ENCODE measurements at places on chromosomes 7 and 10.

- no peak for DNase-seq
Measured at GRCh38 chr10:86389441-86390193, 23.0 kb upstream of the GRID1 start.

DNA sequence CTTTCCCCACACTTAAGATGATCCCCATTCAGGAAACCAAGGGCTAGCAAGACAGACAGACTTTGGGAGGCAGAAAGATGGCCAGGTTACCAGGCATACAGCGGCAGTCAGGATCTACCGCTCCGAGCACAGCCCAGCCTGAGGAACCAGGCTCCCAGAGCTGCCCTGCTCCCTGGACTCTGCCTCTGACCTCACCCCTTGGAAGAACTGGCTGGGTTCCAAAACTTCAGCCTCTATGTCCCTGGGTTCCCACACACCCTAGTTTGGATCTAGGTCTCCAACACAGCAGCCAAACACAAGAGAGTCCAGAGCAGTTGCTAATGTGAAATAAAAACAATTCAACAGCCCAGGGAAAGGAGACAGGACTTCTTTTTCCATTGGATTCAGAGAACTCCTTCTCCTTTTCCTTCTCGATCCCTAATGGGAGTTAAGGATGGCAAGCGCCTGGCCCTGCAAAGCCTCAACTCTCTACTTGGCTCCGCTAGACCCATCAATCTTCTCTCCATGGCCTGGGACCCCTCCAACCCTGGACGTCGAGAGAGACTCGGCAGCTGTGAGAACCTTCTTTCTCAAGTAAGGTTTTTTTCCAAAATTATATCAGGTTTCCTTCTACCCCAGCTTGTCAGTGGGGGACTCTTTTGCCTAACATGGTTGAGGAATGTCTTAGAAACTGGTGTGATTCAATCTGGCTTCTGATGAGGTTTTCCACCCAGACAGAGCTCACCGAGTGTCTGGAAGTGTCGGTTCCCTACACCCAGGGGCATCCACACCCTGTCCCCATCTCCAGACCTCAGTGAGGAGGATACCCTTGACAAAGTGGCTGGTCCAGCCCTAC is 219.6 kb downstream of the KCNMA1 start:
- no peak for DNase-seq

- DNase-seq = peak; percentile 93
Measured at GRCh38 chr7:129530795-129531391, 28.6 kb downstream of the SMKR1 start.

GRCh38 chr10:59904426-59905065 is 1.8 kb downstream of the CCDC6 start:
- DNase-seq = no peak

DNA sequence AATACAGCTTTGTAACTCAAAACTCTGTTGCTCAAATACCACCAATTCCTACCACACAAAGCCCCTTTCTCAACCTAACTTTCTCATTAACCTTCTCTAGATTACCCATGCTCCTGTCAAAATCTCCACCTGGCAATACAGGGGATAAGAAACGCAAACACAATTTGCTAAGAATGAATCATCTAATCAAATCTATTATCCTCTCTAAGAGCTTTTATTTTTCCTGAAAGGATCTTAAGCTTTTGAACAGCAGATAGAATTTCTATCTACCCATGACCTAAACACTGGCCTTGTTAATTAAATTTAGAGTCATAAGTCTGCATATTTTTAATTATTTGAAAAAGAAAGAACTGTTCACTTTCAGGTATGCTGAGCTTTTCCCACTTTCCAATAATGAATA is 98.3 kb downstream of the HBP1 start:
- no peak for DNase-seq

GRCh38 chr7:64625114-64626082 is 40.5 kb upstream of the ZNF107 start:
- DNase-seq = no peak

DNA sequence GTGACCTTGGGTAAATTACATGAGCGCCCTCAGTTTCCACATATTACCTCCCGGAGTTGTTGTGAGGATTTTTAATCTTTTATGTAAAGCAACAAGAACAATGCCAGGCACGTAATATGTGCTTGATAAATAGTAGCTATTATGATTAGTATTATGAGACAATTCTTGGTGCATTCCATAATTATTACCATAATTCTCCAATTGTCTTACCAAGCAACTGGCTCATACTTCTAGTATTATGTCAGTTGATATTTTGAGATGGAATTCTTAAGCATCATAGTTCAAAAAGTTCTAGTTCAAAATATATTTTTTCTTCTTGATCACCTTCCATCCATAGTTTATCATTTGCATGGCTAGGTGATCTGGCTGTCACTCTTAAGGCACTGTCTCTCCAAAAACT is 259.0 kb downstream of the BBS9 start:
- DNase-seq = no peak

DNA sequence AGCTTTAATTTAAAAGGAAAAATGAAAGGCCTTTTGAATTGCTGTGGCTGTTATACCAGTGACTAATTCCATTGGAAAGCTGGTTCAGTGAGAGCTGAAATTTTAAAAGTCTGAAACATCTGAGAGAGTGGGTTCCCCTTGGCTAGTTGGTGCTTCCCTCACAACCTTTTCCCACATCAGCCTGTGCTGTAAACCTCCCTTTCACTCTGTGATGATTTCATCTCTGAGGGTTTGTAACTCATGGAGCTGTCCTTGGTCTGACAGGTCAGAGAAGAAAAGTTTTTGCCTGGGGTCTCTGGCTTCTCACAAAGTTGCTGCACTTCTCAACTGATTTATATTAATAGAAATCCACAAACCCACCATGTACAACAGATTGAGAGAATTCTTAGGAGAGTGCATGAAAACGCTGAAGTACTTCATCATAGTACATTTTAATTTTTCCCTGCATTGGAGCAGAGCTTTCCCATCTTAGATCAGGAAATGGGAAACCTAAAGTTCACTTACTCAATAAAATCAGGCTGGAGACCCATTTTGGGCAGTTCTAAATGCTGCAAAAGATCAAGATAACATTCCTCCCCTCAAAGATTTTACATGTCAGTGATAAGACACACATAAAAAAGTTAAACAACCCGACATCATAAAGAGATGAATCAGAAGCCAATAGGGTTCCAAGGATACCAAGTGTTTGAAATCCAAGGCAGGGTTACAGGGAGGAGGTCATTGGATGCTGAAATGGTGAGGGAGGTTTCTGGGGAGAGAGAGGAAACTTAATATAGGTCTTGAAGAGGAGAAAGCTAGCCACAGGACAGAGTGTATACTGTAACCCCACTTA is 157.0 kb upstream of the MKLN1 start:
- DNase-seq = no peak

DNA sequence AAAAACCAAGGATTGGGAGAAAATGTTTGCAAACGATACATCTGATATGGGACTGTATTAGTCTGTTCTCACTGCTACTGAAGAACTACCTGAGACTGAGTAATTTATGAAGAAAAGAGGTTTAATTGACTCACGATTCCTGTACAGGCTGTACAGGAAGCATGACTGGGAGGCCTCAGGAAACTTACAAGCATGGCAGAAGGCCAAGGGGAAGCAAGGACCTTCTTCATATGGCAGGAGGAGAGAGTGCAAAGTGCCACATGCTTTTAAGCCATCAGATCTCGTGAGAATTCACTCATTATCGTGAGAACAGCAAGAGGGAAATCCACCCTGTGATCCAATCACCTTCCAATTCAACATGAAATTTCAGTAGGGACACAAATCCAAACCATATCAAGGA is 11.0 kb downstream of the ZNF713 start:
- no peak for DNase-seq

- no peak for DNase-seq
Measured at GRCh38 chr10:83935911-83936310, 203.4 kb upstream of the GHITM start.

DNA sequence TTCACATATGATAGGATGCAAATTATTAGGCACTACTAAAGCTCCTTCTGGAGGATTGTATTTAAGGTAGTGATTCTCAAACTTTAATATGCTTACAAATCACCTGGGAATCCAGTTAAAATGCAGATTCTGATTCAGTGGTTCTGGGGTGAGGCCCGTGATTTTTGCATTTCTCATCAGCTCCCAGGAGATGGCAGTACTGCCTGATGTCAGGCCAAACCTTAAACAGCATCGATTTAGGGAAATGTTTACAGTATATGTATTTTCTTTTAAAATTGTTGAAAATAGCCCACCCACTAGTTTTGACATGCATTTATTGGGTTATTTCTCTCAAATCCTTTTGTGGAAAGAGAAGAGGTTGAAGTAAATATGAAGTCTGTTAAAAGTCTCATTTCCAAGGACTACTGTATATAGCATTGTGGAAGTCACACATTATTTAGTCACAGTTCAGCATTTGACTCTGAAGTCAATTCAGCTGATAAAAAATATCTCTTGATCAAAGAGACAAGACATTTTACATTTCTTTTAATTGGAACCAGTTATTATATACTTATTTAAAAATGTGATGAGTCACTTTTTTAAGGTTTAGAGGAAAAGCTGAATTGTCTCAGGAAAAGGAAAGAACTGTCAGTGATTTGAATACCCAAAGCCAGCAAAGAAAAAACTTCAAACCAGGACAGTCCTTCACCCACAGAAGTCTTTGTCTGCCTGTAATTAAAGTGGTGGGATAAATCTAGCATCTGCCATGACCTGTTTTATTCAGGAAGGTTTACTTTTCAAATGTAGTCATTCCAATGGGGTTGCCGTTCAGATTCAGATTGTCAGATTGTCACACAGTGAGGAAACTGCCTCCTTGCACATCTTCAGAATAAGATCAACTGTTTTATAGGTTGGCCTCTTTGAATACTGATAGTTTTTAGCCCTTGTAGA is 21.1 kb upstream of the HBP1 start:
- no peak for DNase-seq

- DNase-seq = no peak
Measured at GRCh38 chr10:125627646-125628045, 55.3 kb downstream of the TEX36 start.

GRCh38 chr7:82805527-82805960 is 357.1 kb downstream of the PCLO start:
- peak; percentile 66 for DNase-seq

DNA sequence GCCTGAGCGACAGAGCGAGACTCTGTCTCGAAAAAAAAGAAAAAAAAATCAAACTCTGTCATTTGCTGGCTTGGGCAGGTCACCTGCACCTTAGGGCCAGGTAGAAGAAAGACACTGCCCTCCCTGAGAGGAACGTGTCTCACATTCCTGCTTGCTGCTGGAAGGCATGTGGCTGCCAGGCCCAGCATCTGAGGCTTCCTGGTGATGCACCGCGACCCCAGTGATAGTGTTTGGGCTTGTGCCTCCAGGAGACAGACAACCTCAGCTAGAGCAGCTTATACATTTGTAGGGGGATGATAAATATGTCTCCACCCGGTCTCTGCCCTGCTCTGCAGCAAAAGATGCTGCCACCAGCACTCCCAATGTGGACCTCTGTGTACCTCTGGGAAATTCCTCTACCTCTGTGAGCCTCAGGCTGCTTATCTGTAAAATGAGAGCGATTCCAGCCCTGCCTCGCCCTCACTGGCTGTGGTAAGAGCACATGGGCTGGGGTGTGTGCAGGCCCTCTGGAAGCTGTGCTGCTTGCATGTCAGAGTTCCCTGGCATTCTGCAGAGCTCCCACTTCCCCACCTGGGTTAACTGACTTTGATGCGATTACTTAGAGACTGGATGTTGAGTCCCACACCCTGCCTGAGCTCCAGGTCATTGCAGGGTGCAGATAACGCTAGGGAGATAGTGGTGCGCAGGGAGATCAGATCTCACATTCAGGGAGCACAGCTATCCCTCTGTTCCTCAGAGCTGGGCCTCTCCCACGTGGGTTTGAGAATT is 19.9 kb downstream of the SLC29A3 start:
- no peak for DNase-seq

DNA sequence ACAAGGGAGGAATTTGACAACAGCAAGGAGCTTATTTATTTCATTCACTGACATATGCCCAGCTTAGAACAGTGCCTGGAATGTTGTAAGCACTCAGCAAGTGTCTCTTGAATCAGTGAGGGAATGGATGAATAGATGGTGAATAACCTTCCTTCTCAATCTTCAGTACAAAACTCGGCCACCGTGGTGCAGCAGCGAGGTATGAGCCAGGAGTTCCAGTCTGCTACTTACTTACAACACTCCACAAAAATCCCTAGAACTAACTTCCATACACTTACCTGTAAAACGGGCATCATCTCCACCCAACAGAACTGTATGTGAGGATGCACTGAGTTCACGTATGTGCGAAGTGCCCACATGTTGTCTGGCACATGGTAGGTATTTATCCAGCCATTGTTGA is 237.4 kb downstream of the WDR11 start:
- no peak for DNase-seq

DNA sequence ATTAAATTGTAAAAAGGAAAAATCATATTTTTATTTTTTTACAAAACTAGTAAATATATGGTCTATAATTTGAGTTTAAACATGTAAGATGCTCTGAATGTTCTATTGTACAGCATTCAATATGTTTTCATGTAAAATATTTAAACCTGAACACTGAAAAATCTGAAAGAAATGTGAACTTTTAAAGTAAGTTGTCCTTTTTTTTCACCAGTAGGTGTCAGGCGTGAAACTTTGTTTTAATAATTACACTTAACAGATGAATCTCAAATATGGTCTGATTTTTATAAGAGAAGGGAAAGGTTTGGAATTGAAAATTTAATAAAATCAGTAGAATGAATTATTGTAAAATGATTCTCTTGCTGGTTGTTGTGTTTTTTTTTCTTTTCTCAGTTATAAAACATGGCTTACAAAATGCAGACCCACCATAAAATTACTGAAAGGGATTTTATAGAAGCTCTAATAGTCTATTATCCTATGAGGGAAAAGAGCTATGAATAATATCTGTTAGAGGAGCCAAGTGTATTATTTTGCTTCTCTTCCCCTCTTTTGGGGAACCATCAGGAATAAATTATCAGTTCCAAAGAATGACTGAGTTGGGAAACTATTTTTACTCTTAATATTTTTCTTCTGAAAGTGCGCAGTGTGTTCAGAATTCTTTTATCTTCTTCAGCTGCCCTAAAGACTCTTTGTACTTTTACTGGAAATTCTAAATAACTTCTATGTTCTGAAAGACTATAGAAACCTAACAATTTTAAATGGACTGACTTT is 217.7 kb upstream of the FZD1 start:
- no peak for DNase-seq

- no peak for DNase-seq
Measured at GRCh38 chr7:140702774-140703173, 6.3 kb downstream of the NDUFB2 start.

- DNase-seq = no peak
Measured at GRCh38 chr10:129961157-129961701, 2.8 kb downstream of the EBF3 start.

DNA sequence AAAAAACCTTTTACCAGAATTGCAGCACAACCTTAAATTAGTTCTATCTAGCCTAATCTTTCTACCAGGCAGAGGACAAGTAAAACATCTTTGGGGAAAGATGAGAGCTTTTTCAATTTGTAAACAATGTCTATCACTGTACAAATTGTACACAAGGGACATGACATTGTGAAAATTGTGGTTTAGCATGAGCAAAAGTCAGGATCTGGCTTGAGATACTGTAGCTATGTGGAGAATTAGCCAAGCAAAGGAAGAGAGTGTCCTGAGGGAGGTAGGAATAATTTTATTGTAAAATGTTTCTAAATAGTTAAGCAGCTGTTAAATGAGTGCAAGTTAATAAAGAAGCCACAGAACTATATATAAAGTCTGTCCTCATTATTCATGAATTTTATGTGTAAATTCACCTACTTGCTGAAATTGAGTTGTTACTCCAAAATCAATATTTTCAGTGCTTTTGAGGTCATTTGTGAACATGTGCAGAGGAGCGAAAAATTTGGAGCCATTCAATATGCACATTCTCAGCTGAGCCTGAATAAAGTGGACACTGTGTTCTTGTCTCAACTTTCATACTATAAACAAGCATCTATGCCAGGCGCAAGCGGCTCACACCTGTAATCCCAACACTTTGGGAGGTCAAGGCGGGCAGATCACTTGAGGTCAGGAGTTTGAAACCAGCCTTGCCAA is 42.8 kb upstream of the POM121L12 start:
- DNase-seq = no peak

All from Panc1 (cell line).